Stimulated activated CD8-positive, alpha-beta memory T cell treated with anti-CD3 and anti-CD28 coated beads, Interleukin-15, amount 100 ng/mL, for 24 hours (primary cell): ENCODE measurements at places on chromosomes 2 and 18.

GRCh38 chr18:37330173-37330572 lies 235.4 kb downstream of the CELF4 start:
- DNase-seq, result no peak

DNA sequence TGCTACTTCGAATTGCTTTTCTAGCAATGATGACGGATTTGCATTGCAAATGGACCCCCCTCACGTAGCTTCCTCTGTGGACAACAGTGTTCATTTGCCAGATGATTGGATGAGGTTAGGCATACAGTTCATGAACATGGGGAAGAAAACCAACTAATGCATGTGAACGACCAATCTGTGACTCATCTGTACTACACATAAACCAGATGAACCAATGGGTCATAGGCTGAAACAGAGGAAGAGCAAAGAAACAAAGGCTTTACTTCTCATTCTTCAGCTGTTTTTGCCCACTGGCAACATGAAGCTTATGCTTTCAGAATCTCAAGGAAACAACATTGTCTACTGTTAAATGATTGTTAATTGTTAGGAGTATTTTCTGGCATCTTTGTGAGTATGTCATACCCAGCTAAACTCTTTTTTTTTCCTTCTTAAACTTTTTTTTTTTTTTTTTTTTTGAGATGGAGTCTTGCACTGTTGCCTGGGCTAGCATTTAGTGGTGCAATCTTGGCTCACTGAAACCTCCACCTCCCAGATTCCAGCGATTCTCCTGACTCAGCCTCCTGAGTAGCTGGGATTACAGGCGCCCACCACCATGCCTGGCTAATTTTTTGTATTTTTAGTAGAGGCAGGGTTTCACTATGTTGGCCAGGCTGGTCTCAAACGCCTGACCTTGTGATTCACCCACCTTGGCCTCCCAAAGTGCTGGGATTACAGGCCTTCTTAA lies 35.5 kb downstream of the EFEMP1 start:
- no peak for DNase-seq

DNA sequence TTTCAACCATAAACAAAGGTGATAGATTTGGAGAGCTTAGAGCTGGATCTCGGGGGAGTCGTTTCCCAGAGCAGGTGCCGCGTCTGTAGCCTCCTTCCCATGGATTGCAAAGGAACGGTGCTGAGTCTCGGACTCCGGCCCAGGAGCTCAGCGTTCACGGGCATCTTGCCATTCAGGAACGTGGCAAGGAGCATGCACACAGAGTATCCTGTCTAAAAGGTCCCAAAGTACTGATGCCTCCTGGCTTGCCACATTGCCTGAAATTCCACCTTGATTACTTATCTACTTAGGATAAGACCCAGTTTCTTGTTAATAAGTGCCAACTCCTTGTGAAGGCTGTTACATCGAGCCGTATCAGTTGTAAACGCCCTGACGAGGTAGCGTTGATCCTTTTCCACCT lies 197.8 kb upstream of the MYT1L start:
- no peak for DNase-seq

GRCh38 chr18:53796040-53796729 lies 428.3 kb downstream of the MBD2 start:
- no peak for DNase-seq

- DNase-seq, result no peak
Measured at GRCh38 chr2:196594158-196594557, 45.4 kb upstream of the CCDC150 start.

DNA sequence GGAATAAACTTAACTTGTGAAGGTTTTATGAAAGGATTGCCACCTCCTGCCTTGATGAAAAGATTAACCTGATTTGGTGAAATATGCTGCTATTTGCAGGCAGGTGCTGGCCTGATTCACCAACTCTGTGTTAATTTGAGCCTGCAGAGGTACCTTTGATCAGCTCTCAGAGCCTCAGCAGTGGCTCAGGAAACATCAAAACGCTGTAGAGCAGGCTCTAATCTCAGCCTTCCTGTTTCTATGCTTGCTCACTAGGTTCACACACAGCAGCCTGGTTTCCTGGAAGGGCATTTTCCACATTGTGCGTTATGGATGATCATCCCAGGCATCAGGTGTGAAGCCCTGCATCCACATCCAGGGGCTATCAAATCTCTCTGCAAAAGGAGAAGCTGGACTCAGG lies 16.9 kb downstream of the TGIF1 start:
- DNase-seq, result no peak

GRCh38 chr2:127226520-127227263 lies 6.6 kb upstream of the CYP27C1 start:
- no peak for DNase-seq

- DNase-seq, result no peak
Measured at GRCh38 chr18:36402765-36403396, 105.4 kb downstream of the FHOD3 start.

- DNase-seq, result no peak
Measured at GRCh38 chr18:44093253-44093652, 587.4 kb upstream of the SETBP1 start.

- DNase-seq, result no peak
Measured at GRCh38 chr2:26193578-26194231, 20.8 kb downstream of the GAREM2 start.
